ENCODE measurements at places on chromosomes 5 and 9.

GRCh38 chr5:44278469-44278868 lies 110.8 kb downstream of the FGF10 start:
- no peak for DNase-seq

GRCh38 chr9:103649086-103649485 lies 445.0 kb upstream of the SMC2 start:
- DNase-seq, result no peak

DNA sequence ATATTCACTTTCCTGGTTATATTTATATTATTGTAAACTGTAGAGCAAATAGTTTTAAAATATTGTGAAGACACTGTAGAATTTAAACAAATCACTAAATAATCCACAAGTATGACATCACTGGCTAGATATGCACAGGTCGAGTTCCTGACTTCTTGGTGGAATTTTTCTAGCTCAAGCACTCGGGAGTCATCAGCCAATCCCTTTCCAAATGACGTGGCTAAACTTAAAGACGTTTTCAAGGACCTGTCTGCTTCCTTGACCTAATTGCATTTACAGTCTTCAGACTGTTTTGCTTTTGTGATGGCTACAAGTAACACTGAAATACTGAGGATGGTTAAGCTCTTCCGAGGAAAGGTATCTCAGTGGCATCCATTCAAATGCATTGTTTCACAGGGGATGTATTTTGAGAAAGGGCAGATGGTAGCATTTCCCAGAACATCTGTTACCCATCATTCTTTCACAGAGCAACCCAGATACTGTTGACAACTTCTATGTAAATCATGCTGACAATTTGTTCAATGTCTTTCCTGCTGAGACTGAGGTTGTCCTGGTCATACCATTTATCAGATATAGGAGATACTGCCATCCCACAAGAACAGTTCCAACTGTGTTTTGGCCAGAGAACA lies 262.8 kb downstream of the CDH10 start:
- no peak for DNase-seq

- no peak for DNase-seq
Measured at GRCh38 chr5:53616939-53617549, 56.6 kb downstream of the NDUFS4 start.

- no peak for DNase-seq
Measured at GRCh38 chr9:117546894-117547678, 132.2 kb upstream of the ASTN2 start.

All from fibroblast of skin of left biceps (primary cell).